Omental fat pad (tissue), 4 donors: ENCODE measurements at places on chromosomes 7 and 10.

DNA sequence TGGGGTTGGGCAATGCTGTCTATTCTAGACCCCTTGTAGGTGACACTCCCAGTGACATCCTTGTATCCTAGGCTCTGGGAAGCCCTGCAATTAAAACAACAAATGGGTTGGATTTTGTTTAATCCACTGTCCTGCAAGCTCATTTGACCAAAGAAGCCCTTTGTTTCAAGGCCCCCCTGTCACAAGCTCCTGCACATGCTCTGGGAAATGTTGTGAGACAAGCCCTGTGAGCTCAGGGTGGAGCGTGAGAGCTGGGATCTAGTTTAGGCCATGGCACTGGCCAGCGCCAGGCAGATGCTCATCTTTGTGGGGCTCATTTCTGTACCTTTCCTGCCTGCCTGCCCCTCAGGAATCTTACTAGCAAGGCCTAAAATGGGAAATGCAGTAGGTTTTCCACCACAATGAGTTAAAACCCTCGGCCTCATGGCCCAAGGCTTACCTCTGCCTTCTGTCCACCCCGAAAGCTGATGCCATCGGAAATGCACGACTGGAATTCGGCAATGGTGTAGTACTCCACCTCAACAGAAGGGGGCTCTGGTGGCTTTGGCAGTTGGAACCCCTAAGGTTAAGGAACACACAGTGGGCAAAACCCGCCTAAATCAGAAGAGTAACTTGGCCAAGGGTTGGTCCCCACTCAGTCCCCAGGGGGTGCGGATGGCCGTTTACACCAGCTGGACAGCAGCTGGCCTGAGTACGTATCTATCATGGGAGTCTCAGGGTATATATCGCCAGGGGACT lies 112.0 kb downstream of the NEURL1 start:
- peak; percentile 42 for DNase-seq

DNA sequence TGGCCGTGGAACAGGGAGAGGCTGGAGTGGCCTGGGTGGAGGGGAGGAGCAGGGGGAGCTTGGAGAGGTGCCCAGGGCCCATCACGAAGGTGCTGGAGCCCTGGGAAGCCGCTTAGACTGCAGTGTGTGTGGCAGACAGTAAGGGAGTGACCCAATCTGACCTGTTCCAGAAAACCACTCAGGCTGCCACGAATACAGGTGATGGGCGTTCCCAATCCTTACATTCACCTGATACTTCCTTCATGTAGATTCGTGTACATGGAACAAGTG lies 161.7 kb downstream of the SVIL start:
- DNase-seq: no peak

DNA sequence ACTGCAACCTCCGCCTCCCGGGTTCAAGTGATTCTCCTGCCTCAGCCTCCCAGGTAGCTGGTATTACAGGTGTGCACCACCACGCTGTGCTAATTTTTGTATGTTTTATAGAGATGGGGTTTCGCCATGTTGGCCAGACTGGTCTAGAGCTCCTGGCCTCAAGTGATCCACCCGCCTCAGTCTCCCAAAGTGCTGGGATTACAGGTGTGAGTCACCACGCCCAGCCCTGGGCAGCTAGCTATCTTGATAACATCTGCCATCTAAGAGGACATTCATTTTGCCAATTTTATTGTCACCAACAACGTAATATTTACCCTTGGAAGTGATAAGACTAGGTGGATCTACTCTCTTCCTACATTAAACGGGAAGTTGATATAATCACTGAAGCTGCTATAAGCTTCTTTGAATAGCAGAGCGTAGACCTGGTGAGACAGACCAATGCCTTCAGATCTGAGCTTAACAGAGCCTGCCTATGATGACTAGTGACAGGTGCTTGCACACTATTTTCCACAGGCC lies 39.7 kb upstream of the SLC35B4 start:
- DNase-seq: no peak

GRCh38 chr7:106523482-106523881 lies 137.5 kb downstream of the CCDC71L start:
- DNase-seq: no peak

- DNase-seq: no peak
Measured at GRCh38 chr10:69558559-69558958, 14.7 kb downstream of the NEUROG3 start.

GRCh38 chr10:91759581-91759986 lies 38.6 kb upstream of the TNKS2 start:
- DNase-seq: no peak

DNA sequence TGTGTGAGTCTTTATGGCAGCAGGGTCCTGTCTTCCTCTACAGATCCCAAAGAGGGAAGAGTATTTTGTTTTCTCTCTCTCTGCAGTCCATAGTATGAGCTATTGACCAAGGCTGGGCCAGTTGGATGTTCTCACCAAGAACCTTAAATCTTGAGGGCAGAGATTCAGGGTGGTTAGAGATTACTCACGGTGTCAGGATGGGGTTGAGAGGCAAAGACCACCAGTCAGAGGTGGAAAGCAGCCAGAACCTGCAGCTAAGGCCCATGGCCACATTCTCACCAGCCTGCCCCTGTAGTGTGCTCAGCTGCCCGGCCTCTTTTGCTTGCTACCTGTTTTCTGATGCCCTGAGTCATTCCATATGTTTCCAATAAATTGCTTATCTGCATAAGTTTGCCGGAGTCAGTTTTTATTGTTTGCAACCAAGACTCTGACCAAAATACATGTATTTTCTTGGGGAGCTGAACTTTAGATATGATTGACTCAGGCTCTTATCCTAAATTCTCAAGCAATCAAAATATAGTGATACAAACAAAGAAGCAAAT lies 67.0 kb downstream of the MAP3K8 start:
- no peak for DNase-seq

- DNase-seq: no peak
Measured at GRCh38 chr7:41385996-41386395, 316.9 kb downstream of the INHBA start.
